ENCODE measurements at places on chromosomes 6 and 20.
A peak's percentile ranks its signal among the peaks of the same experiment; 100 is the strongest.

- no peak for DNase-seq
Measured at GRCh38 chr6:42420741-42421140, 31.0 kb downstream of the TRERF1 start.

- no peak for DNase-seq
Measured at GRCh38 chr20:48595495-48596333, 232.1 kb downstream of the PREX1 start.

DNA sequence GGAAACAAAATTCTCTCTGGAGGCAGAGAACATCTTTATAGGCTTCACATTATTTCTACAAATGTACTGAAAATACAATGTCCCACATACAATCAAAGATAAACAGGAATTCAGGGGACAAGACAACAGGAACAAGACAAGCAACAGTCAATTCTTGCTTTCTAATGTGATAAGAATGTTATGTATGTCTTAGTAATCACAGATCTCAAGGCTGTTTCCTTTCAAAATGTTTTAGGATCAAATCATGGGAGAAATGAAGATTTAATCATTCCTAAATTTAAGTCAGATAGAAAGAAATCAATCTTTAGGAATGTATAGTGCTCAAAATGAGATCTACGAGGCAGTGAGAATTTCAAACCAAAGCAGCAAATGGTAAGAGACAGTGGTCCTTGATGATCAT, 32.1 kb downstream of the NEDD9 start:
- no peak for DNase-seq

DNA sequence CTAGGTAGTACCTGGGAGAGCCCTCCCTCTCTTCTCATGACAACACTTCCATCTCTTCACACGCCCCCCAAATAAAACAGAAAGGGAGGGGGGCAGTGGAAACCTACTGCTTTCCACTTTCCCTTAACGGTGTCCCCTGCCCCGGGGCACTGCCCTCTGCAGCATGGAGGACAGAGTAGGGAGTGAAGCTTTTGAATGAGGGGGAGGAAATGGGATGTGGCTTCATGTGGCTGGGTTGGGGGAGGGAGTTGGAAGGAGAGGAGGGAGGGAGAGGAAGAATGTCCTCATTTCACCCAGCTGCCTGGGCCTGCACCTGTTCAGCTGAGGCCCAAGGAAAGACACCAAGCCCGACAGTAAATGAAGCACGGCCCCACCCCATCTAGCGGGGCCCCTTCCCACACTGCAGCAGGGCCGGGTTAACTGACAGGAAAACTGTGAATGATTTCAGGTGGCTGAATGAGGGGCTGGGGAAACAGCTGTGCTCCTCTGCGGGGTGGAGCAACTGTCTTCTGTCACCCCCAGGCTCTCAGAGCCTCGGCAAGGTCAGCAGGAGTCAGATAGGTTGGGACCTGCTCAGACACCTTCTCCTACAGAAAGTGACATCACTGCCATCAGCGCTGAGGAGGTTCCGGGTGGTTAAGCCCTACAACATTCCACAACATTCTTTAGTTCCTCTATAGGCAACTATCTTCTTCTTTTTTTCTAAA, 40.0 kb upstream of the TAF8 start:
- DNase-seq = no peak

- no peak for DNase-seq
Measured at GRCh38 chr6:75280131-75280855, 4.3 kb downstream of the TMEM30A start.

DNA sequence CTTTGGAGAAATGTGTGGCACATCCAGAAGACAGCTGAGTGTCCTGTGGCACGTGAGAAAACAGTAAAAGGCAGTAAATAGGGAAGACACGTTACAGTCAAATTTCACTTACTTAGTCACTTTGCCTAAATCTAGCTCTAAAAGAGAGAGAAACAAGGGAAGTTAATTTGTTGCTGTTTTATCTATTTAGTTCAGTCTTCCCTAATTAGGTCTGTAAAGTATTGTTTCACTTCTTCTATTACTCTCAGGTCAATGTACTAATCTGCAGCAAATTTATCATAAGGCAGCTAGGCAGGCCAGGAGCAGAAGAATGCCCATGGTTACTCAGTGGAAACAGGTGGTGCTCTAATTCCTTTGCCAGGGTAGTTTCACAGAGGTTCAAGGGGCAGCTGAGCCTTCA, 124.3 kb upstream of the CNR1 start:
- DNase-seq = no peak

GRCh38 chr20:17939622-17940223, 28.9 kb downstream of the SNX5 start:
- no peak for DNase-seq

DNA sequence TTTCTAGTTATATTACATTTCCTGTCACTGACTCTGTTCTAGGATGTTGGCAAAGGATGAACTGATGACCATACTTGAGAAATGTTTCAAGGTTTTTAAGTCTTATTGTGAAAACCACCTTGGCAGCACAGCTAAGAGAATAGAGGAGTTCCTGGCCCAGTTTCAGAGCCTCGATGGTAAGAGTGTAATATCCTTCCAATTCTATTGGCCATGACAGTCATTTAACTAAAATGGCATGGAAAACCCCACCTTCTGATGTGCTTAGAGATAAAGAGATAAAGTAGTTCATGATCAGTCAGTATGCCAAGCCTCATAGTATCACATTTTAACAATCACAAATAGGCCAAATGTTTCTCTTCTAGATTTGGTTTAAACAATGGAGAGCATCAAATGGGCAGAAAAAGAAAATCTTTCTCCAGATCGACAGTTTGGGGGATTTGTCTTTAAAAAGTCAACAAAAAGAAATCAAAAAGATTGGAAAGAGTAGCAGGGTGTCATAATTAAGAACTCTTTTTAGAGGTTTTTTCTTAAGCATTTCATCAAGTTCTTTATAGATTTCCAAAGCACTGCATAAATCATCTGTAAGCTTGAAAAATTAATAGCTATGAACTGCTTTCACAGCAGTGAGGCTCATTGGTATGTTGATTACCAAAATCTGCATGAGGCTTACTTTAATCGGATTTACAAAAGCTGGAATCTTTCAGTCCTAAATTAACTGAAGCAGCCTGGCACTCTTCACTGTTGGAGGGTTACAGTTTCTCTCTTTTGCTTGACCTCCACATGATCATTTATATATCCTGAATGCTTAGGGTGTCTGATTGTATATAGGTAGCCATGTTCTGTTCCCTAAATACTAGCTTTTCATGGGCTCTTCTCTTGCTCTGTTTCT, 48.7 kb downstream of the AKIRIN2 start:
- DNase-seq = no peak

DNA sequence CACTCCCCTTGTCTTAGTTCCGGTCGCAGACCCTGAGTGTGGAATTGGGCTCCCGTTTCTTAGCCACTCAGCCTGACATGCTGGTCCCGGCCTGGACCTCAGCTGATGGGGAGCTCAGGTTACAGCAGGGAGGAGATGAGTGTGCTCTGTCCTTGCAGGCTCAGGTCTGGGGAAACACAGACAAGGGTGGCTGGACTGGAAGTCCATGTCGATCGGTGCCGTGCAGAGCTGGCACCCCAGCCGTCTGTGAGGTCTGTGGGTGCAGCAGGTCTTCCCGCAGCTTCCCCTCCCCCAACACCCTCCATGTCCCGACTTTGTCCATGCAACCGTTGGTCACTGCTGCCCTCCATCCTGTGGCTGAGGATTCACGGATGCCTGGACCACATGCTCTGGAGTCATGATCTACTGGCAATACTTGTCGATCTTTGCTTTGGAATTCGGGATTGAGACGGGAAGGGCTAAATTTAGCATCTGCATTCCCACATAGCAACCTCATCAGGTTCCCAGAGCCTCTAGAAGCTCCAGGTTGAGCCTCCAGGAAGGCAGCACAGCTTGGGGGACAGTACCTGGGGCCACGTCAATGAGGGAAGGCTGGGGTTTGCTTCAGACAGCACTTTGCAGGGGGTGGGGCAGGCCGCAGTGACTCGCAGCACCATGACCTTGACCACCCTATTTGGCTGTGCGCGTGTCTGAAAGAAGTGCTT, 118.8 kb downstream of the PSMB1 start:
- no peak for DNase-seq

DNA sequence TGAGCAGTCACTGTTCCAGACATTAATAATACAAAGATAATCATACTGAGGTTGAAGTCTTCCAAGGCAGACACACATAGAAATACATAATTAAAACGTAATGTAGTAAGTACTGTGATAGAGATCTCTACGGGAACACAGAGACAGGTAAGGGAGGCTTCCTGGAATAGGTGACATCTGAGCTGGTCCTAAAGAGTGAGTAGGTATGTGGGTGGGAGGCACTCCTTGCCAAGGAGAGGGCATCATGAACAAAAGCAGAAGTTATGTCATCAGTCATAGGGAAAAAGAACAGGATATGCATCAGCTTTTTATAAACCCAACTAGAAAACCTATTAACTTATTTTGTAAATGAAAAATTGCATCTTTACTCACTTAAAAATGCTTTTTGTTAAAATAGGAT, 110.0 kb downstream of the MAP7 start:
- no peak for DNase-seq

DNA sequence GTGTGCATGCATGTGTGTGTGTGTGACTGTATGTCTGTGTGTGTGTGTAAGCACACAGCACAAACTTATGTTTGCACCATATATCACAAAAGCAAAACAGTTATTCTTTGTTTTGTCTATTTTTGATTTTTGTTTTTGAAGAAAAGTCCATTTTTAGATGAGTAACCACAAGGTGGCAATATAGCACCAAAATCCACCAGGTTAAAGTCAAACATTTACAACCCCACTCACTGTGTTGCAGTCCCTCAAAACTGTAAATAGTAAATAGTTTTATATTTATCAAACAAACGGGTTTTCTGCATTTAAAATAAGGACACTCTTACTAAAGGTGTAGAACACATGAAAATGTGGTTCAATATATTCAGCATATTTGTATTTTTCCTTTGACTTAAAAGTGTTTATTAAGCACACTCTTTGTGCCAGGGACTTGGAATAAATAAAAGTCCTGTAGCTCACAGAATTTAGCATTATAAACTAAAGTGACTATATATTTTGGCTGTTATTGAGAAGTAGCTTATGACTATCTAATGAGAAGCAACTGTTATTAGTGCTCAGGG, 118.5 kb downstream of the GFRAL start:
- DNase-seq = peak; percentile 36

GRCh38 chr6:44029444-44030185, 97.6 kb downstream of the MRPL14 start:
- peak; percentile 55 for DNase-seq

- no peak for DNase-seq
Measured at GRCh38 chr20:5718896-5719595, 31.2 kb upstream of the SHLD1 start.

DNA sequence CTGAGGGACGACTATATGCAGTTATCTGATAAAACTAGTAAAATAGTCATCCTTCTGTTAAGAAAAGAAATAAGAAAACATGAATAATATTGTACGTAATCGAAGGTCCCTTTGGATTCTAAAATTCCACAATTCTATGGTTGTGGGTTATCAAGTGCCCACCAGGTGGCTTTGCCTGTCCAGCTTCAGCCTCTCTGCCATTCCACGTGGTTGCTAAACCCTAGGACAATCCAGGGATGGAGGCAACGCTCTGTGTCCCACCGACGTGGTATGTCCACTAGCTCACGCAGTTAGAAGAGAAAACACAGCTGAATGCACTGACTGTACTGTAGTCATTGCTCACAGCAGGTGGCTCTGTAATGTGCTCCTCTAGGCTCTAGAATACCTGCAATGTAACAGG, 349.3 kb downstream of the FARS2 start:
- no peak for DNase-seq

Measured in fibroblast of the conjunctiva (primary cell).